Caudate nucleus (tissue), 63 donors: ENCODE measurements at places on chromosomes 6 and 20.
A peak's percentile ranks its signal among the peaks of the same experiment; 100 is the strongest.

- DNase-seq: peak; percentile 62
These were observed 115.2 kb downstream of the CEBPB start for GRCh38 chr20:50305636-50306477.

DNA sequence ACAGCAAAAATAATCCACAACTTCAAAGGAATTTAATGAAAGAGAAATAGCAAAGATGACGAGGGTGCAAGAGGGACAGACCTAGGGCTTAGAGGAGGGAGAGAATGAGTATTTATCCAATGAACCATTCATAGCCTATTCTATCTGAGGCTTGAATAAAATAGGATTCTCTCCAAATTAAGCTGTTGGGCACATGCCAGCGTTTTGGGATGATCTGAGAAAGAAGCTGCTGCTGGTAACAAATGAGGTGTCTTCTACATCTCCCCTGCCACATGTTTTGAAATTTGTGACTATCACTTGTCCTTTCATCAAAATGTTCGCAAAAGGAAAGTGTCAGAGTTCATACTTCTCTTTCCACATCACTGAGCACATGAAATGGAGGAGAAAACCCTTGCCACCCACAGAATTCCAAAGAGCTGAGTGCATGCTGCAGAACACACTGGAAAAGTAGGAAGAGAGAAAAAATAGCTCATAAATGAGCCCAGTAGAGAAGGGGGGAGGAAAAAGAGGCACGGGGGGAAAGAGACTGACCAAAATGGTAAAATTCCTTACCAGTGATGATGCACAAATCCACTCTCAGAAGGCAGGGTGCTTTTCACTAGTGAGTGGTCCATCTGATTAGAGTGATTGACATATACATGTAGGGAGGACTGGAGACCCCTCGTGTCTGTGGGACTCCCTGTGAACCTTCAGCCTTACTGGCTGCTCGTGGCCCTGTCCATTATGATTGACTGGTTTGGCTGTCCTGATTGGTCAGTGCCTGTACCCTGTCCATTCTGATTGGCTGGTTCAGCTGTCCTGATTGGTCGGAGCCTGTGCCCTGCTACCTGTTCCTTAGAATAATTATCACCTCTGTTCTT lies 180.5 kb downstream of the OGFRL1 start:
- DNase-seq: no peak

DNA sequence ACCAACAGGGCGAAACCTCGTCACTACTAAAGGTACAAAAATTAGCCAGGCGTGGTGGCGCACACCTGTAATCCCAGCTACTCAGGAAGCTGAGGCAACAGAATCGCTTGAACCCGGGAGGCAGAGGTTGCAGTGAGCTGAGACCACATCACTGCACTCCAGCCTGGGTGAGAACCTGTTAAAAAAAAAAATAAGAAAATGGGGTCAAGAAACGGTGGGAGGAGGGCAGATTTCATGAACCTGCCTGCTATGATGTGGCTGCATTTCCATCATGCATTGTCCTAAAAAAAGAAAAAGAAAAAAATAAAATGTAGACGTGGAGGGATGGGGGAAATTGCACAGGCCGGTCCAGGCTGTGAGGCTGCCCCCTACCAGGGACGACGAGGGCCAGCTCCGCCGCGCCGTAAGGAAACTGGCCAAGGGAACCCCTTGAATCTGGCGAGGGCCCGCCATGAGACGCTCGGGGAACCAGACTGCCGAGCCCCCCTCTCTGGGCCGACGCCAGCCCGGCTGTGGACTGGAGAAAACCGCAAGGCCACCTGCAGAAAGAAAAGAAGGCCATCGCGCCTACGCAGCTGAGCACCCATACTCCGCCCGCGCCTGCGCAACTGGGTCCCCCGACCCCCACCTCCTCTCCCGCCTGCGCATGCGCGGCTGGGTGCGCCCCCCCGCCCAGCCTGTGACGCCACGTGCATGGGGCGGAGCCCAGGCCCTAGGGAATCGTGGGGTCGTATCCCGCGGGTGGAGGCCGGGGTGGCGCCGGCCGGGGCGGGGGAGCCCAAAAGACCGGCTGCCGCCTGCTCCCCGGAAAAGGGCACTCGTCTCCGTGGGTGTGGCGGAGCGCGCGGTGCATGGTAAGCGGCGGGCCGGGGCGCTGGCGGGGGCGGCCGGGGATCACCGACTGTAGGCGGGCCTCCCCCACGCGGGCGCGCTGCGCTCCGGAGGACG lies at the start of gene ENTPD6:
ENTPD6 (plus strand) TSS at position 699 of the 948 bp plus-strand sequence. CDS start 10,825 bp downstream, outside the sequence.
- DNase-seq: peak; percentile 86

DNA sequence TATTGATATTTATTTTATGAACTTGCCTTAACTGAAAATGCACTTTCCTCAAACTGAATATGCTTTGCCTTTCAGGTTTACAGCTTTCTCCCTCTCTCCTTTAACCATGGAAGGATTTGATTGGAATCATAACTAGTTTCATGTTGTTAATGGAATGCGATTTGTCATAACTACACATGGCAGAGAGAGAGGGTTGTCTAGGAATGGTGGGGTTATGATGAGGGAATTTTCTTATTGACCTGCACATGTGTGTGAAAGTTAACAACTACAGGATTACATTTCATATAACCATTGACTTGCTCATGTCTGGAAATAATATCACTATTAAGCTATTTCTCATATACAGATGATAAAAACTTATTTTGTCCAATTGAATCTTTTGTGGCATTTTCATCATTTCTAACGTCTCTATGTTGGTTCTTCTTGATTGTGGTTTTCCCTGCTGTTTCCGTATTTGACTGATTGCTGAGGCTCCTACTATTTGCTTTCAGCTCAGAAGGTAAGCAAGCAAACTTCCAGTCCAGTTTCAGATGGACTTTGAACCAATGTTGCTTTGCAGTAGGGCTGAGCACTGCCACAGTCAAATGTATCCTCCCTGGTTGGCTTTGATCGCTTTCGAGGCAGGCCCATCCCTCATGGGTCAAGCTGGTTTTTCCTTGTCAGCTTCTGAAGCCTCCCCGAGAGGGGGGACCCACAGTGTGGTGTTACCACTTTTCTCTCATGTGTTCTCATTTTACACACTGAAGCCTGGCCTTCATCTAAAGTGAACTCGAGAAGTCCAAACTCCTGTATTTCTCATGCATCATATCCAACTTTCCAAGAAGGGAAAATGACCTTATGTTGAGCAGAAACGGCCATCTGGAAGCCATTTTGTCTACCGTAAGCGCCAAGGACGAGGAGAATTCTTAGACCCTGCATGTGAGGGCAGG lies 7.6 kb upstream of the CCN2 start:
- DNase-seq: no peak

DNA sequence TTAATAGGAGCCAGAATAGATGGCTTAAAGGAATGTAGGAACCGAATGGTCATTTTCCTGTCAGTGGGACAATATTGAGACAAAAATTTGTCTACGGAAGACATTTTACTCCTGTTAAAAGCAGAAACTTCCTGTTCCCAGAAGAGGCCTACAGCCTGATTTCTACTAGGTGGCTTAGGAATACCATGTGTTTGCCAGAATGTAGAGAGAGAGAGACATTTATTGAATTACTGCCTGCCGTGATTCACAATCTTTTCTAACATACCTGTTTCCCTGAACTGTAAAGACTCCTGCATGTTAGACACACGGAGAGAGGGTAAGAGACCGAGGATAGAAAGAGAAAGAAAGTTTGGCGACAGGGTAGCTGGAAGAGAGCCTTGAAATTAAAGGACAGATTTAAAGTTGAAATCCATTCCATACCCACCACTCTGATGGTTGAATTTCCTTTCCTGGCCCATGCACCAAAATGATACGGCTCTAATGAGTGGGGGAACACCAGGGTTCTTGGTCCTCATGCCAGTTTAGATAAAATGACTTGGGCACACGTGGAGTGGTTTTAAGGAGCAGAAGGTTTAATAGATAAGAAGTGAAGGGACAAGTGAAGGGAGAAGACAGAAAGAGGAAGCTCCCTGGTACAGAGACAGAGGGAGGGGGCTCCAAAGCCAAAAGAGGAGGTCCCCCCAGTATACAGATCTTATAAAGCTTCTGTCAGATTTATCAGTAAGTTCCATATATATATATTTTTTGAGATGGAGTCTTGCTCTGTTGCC lies 22.5 kb downstream of the NCOA3 start:
- no peak for DNase-seq

DNA sequence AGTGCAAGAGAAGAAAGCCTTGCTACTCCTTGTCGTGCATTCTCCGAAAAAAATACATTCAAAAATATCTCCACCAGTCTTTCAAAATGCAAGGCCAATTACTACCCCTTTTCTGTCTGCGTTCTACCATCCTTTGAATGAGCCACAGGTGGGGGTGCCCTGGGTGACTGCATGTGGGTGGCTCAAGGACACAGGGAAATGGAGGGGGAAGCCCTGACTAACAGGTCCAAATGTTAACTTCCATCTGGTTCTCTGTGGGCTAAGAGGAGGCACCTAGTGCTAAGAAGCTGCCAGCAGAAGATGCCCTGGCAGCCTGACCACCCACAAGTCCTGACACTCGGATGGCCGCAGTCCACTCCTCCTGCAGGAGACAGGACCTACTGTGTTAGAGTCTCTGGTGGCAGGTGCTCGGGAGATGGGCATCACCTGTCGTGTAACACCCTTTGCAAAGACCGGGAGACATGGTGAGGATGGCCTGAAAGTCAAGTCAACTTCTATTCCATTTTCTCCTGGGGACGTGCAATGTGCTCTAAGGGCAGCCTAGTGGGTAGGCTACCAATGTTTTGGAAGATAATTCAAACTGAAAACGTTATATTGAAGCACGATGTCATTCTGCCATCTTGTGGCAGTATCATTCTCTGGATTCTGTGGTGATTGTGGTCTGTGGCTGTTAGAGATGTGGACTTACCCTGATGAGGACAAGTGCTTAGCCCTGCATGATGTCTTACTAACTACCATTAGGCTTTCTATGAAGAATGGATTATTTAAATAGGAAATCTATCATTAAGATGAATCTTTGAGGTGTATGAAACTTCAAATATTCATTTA lies 27.4 kb upstream of the IGF2R start:
- DNase-seq: no peak
